ENCODE measurements at places on chromosomes 13 and 19.

GRCh38 chr13:32446773-32447465 is 19.0 kb upstream of the N4BP2L1 start:
- no peak for DNase-seq

GRCh38 chr13:81639984-81640582 is 1299.2 kb upstream of the SPRY2 start:
- DNase-seq: no peak

DNA sequence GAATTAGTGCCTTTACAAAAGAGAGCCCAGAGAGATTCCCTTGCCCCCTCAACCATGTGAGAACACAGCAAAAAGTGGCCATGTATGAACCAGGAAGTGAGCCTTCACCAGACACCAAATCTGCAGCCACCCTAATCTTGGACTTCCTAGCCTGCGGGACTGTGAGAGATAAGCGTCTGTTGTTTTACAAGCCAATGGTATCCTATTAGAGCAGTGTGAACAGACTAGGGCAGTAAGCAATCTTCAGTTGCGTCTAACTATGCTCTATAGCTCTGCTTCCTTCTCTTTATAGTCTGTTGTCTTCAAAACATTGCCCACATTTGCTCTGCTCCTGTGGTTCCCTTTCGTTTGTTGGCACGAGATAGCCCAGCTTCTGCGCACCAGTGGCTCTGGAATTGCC is 109.5 kb upstream of the FNDC3A start:
- no peak for DNase-seq

- no peak for DNase-seq
Observed at GRCh38 chr13:51719394-51719793, 84.6 kb downstream of the DHRS12 start.

DNA sequence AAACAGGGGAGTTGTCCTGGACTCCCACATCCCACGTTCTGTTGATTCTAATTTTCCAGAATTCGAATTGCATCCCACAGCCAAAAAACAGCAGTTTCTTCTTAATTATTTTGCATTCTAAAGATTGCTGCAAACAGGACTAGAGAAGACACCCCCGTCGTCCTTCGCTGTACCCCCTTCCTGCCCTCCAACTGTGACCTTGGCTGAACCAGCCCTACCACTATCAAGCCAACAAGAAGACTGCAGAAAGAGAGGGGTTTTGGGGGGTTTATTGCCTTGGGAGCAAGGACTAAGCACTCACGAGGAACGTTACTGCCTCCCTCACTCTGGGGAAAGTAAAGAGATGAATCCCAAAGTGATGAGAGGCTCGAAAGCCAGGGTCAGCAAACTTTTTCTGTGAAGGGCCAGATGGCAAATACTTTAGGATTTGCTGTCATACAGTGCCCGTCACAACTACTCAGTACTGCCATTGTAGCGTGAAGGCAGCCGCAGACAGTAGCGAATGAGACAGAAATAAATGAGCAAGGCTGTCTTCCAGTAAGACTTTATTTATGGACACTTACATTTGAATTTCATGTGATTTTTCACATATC is 32.5 kb upstream of the KATNAL1 start:
- DNase-seq: no peak

GRCh38 chr13:33640832-33641231 is 177.1 kb upstream of the RFC3 start:
- DNase-seq: no peak

DNA sequence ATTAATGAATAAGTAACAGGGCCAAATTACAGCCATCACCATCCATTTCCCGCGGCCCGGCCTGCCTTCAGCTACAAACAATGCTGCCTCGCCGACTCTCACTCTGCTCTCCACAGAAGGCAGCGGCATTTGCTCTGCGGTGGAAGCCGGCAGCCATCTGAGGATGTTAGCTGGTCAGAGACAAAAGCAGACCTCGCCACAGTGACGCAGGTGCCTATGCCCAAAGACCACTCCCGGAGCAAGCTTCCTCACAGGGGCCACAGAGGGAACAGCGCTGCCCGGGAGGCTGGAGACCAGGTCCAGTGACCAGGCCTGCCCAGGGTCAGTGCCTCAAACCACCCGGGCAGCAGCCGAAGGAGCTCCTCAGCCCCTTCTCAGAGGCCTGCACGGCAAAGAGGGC is 16.4 kb downstream of the PEPD start:
- no peak for DNase-seq

- no peak for DNase-seq
Observed at GRCh38 chr19:49417088-49417487, 6.2 kb downstream of the PTH2 start.

- no peak for DNase-seq
Observed at GRCh38 chr13:114130837-114131582, 1.4 kb downstream of the RASA3 start.

DNA sequence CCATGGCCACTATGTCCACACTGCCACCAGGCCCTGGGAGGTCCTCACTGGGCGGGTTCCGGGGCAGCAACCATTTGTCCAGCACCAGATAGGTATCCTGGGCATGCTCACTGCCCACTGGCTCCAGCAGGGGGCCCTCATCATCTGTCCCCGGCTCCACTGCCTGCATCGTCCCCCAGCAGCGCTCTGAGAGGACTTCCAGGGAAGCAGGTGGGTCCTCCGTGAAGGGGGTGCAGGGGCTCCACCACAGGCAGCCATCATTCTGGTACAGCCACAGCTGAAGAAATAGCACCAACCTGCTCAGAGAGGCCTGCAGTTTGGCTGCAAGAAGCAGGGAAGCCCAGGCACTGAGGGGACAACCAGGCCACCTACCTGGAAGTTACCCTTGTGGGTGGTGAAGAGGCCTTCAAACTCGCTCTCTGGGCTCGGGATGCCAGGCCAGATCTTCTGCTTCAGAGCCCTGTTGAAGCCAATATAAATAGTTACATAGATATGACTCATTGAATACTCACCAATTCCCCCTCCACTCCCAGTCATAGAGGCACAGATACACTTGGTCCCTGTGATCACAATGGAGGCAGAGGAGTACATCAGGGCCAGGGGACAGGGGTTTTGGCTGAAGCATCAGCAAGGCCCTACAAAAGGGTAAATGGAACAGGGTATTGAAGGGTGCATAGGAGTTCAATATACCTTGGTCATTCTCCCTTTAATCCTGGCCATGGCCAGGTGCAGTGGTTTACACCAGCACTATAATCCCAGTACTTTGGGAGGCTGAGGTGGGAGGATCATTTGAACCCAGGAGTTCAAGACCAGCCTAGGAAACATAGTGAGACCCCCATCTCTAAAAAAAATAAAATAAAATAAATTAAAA is 4.1 kb downstream of the SWSAP1 start:
- no peak for DNase-seq

- DNase-seq: no peak
Observed at GRCh38 chr13:45595965-45596364, 19.6 kb downstream of the ERICH6B start.

GRCh38 chr19:4445963-4446703 is 11.5 kb downstream of the UBXN6 start:
- DNase-seq: no peak

- no peak for DNase-seq
Observed at GRCh38 chr19:10019246-10019645, 6.0 kb downstream of the RDH8 start.

GRCh38 chr19:16031872-16032200 is 44.5 kb upstream of the TPM4 start:
- DNase-seq: no peak

DNA sequence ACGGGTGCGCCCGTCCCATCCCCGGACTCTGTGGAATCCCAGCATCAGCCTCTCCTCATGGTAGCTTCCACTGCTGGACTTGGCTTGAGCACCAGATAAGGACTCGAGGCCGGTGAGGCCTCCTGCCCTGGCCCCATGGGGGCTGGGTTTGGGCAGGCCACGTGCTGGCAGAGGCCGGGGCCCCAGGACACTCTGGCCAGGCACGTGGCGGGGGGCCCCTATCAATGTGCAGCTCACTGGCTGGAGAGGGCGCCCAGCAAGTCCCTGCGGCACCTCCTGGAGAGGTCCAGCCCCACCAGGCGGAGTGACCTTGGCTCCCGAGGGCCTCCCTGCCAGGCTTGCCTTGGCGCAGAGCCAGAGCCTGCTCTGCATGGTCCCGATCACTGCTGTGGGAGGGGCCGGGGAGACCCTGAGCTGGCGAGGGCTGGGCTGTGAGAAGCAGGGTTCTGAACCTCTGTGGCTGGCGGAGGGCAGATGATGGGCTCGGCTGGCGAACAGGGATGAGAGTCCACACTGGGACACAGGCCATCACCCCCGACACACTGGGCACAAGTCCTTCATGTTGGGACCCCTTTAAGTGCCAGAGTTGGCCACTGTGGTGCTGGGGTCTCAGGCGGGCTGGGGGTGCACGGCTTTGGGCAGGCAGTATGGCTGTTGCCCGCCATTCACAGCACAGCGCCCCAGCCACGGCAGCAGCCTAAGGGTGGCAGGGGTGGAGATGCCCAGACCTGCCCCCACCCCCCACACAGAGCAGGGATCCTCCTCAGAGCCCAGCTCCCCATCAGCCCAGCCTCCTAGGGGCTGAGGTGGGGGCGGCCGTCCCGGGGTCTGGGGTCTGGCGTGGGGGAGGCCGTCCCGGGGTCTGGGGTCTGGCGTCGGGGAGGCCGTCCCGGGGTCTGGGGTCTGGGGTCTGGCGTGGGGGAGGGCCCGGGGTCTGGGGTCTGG is 19.1 kb downstream of the CEBPG start:
- no peak for DNase-seq

- no peak for DNase-seq
Observed at GRCh38 chr19:18264971-18265540, 9.2 kb downstream of the IQCN start.

GRCh38 chr13:48253849-48254248 is 20.8 kb downstream of the ITM2B start:
- DNase-seq: no peak

DNA sequence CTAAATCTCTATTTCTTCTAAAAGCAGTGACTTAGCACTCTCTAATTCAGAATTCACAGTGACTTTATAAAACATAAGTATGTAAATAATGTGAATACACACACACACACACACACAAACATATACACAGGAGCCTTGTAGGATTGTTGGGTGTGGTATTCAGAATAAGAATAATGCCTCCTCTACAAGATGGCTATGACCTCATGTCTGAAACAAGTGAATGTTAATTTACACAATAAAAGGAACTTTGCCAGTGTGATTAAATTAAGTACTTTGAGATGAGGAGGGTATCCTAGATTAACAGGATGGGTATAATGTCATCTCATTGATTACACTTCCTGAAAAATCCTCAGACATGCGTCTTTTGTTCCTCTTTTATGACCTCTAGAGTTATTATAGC is 234.6 kb downstream of the SLITRK6 start:
- no peak for DNase-seq

DNA sequence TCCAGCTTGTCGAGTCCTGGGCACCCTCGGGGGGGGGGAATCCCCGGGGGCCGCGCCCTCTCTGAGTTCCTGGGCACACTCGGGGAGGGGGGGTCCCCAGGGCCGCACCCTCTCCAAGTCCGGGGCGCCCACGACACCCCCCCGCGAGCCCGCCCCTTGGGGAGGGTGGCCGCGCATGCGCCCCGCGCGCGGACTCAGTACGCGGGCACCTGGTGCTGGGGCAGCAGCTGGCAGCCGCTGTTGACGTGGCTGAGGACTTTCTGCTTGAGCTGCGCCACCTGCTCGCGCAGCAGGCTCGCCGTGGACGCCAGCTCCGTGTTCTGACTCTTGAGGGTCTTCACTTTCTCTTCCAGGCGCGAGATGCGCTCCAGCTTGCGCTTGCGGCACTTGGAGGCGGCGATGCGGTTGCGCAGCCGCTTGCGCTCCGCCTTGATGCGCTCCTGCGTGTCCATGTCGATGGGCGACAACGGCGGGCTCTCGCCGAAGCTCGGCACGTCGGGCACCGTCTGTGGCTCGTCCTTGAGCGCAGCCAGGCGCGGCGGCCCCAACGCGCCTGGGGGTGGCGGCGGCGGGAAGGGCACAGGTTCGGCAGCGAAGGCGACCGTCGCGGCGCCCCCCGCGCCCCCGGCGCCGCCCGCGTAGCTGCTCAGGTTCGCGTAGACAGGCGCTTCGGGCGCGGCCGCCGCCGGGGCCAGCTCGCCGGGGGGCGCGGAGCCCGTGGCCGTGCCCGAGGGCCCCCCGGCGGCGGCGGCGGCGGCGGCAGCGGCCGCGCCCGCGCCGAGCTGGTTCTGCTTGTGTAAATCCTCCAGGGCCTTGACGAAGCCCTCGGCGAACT is 958 bp downstream of the JUND start:
- DNase-seq: no peak

GRCh38 chr13:45226024-45226423 is 25.2 kb upstream of the KCTD4 start:
- no peak for DNase-seq

DNA sequence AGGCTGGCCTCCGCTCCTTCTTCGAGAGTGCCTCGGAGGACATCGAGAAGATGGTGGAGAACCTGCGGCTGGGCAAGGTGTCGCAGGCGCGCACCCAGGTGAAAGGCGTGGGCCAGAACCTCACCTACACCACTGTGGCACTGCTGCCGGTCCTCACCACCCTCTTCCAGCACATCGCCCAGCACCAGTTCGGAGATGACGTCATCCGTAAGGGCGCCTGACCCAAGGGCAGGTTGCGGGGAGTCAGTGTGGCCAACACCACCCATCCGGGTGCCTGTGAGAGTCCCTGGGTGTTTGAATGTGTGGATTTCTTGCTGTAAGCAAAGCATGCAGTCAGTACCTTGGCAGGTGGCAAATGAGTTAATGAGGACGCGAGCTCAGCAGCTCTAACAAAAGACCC is 78.8 kb downstream of the RYR1 start:
- DNase-seq: no peak

DNA sequence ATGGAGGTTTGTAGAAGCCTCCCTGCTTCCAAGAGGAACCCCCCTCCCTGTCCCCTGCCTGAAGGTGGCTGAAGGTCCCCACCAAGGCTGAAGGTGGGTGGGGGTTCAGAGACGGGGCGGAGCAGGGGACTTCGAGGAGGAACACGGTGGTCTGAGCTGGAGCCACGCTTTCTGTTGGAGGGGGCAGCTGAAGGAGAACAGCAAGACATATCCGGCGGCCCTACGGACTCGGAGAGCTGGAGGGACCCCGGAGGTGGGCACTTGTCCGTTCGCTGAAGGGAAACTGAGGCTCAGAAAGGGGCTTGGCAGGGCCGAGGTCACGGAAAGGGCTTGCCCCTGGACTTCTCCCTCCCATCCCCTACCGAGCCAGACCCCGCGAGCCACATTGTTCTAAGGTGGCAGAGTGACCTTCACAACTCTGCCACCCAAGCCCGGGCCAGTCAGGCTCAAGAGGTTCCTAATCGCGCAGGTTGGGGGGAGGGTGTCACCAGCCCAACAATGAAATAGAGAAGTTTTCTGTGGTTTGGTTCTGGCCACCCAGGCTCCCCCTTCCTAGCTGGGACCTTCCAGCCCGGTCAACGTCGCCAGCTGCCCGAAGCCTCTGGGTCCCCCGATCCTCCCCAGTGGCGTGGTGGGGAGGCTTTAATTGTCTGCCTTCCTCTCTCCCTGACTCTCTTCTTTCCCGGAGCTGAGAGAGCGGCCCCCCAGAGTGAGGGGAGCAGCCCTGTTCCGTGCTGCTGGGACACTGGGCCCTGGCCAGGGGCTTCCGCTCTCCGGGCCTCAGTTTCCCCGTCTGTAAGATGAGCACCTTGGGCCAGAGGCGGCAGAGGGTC is 15.5 kb upstream of the KCNN1 start:
- DNase-seq: no peak

DNA sequence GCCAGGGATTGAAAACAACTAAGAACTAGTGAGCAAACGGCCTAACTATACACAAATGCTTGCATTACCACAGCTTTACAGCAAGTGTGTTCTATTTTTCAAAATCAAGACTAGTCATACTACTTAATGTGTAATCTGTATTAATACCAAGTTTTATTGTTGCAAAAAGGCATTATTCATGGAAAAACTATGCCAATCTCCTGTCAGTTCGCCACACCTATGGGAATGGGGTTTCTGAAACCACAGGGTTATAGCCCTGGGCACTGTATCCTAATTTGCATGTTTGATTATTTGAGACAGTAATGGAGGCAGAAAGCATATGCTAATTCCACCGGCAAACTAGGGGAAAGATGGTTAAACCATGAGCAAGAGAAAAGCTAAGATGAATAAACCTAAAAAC is 14.3 kb downstream of the GAS6 start:
- DNase-seq: no peak
